ENCODE measurements at places on chromosomes 5 and 9.

GRCh38 chr9:79562749-79563386 is 8.9 kb upstream of the TLE4 start:
- no peak for DNase-seq

DNA sequence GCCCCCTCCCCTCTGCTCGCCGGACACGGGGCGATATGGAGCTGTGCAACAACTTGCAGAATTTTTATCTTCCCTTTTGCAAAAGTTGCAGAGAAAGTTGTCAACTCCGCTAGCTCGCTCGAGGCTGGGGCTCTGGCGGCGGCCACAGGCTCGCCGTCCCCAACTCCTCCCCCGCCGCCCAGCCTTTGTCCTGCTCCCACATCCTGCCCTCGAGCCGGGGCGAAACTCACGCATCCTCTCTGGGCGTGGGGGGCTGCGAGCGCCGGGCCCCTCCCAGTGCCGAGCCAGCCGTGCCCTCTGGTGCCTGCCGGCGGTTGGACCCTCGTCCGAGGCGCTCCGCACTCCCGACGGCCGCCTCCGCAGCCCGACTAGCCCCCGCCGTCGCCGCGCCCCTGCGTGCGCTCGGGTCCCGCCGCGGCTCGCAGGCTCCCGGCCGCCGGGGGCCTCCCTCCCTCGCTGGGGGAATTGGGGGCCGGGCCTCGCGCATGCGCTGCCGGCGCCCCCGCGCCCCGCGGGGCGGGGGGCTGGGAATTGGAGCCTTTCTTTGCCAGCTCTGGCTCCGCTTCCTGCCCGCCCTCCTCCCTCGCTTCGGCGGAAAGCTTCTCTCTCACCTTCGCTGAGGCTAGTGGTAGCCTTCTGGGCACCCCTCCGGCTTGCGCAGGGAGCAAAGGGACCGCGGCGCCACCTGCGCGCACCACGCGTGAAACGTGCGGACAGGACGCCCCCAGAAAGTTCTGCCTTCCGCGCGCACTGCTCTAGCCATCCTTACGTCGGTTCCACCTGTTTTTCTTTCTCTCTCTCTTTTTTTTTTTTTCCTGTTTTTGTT is at the start of gene CCNJL:
CCNJL (minus strand) TSS at position 431 of the 826 bp plus-strand sequence. CDS start 641 bp downstream, outside the sequence.
- DNase-seq: peak; percentile 41

DNA sequence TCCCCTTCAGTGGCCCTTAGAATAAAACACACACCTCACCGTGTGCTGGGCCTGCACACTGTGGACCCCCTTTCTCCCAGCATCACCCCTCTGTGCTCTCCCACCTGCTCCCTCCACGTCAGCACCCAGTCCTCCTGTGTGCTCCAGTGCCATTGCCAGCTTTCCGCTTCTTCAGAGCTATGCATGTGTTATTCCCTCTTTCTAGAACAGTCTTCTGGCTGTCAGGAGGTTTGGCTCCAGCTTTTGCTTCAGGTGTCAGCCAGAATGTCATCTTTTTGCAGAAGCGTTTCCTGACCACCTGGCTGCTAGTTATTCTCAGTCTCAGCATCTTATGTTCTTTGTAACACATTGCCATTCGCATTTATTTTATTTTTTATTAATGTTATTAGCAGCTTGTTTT is 119.7 kb downstream of the TLE4 start:
- no peak for DNase-seq

- DNase-seq: no peak
Observed at GRCh38 chr5:58117542-58117941, 342.3 kb downstream of the PLK2 start.

DNA sequence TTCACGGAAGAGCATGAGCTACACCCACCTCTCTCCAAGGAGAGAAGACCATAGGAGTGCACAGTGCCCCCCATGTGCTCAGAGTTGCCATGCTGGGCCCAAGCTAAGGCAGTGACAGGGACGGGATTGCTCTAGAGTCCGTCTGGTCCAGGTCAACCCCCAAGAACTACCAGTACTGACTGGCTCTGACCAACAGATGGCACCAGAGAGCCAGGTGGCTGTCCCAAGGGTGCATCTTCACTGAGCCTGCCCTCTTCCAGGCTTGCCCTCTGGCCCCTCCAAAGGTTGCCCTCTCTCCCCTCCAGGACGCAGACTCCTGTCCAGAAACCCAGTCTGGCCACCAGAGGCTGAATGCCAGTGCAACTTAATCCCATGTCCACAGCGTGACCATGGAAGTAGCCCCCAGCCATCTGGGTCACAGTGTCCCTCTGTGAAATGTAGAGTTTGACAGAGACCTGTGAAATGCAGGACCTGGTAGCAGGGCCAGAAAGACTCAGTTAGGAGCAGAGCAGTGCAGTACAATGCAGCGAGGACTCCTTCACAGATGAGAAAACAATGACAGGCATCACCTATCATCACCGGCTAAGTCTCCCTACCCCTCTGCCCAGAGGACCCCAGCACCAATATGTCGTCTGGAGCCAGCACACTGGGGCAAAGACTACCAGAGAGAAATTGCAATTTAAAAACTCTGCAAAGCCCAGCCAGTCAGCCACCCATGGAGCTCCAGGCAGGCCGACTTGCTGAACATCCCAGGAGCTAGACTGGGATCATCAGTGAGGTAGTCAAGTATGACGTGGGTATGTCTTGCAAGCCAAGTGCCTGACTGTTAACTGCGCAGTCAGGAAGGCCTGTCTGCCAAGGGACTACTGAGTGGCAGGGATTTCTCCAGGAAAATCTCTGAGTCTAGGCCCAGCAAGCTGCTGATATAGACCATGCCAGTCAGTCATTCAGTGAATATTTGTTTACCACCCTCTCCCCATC is 7.7 kb upstream of the SKP1 start:
- DNase-seq: peak; percentile 54

- peak; percentile 5 for DNase-seq
Observed at GRCh38 chr9:7570107-7570720, 229.4 kb downstream of the DMAC1 start.

DNA sequence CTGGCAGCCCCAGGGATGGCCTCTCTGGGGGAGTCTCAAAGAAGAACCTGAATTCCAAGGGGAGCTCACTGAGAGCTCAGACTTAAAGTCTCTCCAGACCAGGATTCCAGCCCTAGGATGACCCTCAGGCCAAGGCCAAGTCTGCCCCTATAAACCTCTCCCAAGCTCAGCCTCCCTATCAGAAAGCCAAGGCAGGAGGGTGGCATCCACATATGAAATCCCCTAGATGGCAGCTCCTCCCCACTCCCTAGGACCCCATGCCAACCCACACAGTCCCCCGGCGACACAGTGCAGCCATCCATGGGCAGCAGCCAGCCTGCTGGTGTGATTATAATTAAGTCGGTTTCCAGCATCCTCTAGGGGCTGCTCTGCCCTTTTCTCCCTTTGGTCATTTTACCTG is 269.9 kb downstream of the CDK5RAP2 start:
- DNase-seq: no peak

Measured in GM19239 (cell line).